Kidney tubule cell (primary cell): ENCODE measurements at places on chromosomes 11 and 22.

DNA sequence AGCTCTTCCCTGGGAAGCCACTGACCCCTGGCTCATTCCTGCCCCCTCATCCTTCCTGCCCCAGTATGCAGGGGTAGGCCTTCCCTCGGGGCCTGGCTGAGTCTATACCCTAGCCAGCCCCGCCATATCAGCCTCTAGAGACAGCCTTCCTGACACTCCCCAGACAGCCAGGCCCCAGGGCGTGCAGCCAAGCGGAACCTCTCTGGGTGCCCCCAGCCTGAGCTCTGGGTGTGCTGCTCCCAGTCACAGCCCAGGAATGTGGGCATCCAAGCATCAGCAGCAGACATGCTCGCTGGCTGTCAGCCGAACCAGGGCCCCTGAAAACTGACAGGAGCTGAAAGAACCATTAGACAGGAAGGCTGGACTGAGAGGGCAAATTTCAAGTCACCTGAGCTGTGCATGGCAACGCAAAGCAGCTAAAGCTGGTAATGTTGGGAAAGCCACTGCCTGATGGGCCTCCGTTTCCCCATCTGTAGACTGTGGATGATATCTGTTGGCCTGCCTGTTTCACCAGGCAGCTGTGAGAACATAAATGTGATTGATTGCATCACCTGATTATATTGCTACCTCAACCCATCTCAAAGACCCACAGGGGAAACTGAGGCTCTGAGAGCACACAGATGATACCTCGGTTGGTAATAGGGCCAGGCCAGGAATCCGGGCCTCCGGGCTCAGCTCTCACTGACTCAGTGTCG, 93.2 kb downstream of the LRRC32 start:
- DNase-seq: peak; percentile 98

- no peak for DNase-seq
Measured at GRCh38 chr22:25643232-25644000, 78.9 kb downstream of the GRK3 start.

- no peak for DNase-seq
Measured at GRCh38 chr11:125279676-125280418, 115.3 kb downstream of the PKNOX2 start.

- DNase-seq: peak; percentile 56
Measured at GRCh38 chr11:63445720-63446119, 45.2 kb downstream of the PLAAT5 start.

GRCh38 chr11:11620921-11621572, 758 bp downstream of the GALNT18 start:
- DNase-seq: peak; percentile 65

DNA sequence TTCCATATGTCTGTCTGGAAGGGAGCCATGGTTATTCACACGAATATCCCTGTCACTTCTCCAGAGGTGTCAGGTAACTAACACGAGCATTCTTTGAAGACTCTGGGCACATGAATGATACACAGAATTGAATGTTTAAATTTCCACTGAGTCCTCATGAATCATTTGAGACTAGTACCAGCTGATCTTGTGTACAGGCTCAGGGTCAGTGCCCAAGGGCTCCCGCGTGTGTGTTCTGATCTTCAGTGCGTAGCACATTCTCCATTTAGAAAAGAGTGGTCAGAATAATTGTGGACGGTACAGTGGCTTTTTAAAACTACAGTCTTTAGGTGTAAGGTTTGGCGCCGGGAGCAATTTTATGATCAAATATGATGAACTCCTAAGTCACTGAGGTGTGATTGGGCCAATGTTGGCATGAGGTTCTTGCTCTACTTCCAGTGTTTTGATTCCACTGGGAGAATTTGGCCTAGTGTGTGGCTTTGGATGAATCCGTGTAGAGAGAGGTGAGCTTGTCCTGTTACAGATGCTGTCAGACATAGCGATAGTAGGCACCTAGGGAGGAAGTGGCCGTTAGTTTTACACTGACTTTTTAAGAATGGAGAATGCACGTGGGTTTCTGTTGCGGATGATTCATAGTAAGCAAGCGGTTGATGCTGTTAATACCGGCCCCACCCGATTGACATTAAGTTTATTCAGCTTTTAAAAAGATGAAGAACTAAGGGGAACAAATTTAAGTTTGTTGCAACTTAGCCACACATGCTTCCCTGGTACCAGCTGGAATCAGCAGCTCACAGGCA, 22.2 kb downstream of the NUP50 start:
- no peak for DNase-seq

DNA sequence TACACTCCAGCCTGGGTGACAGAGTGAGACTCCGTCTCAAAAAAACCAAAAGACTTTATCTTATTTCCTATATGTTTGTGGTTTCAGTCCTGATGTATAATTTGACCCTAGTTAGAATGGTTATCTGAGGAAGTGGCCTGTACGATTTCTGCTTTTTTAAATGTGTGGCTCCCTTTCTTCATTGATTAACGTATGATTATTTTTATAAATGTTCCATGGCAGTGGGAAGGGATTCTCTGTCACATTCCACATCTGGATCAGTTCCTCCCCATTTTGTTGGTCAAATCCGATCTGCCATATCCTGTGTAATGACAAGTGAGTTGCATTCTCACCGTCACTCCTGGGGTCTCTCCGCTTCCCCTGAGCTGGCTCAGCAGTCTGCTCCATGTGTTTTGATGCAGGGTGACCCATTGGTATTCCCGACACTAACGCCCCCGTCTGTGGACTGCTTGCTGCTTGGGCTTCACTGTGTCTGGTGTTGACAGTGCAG, 20.3 kb downstream of the NEAT1 start:
- peak; percentile 29 for DNase-seq

DNA sequence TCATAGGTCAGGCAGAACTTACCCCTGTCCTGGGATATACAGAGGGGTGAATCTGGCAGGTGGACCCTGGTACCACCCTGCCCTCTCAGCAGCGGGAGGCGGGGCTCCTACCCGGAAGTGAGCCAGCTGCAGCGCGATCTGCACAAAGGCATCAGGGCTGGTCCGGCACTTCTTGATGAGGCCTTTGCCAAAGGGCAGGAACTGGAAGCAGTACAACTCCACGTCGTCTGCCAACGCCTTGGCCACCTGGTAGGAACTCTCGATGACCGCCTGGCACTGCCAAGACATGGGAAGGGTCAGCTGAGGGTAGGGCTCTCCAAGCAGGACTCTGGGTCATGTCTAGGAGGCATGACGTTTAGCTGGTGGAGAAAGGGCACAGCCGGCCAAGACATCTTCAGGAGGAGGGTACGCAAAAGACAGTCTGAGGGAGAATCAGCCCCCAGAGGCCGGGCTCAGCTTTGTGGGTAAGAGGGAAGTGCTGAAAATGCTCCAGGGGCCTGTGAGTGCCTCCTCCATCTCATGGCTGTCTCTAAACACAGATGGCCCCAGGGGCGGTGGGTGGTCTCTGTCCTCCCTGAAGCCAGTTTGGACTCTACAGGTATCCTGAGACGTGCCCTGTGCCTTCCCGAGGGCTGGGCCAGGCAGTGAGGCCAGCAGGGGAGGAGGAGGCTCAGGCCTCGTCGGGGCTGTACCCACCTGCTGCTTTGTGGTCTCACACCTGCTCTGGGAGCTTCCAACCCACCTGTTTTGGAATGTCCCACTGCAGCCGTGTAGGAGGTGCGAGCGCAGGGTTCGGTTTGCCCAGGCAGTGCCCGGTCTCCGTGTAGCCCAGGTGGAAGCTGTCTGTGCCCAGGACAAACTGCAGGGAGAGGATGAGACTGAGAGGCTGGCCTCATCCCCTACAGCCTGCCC, 6.7 kb downstream of the CPT1B start:
- DNase-seq: no peak

GRCh38 chr11:64759131-64759721, 548 bp downstream of the PYGM start:
- no peak for DNase-seq

DNA sequence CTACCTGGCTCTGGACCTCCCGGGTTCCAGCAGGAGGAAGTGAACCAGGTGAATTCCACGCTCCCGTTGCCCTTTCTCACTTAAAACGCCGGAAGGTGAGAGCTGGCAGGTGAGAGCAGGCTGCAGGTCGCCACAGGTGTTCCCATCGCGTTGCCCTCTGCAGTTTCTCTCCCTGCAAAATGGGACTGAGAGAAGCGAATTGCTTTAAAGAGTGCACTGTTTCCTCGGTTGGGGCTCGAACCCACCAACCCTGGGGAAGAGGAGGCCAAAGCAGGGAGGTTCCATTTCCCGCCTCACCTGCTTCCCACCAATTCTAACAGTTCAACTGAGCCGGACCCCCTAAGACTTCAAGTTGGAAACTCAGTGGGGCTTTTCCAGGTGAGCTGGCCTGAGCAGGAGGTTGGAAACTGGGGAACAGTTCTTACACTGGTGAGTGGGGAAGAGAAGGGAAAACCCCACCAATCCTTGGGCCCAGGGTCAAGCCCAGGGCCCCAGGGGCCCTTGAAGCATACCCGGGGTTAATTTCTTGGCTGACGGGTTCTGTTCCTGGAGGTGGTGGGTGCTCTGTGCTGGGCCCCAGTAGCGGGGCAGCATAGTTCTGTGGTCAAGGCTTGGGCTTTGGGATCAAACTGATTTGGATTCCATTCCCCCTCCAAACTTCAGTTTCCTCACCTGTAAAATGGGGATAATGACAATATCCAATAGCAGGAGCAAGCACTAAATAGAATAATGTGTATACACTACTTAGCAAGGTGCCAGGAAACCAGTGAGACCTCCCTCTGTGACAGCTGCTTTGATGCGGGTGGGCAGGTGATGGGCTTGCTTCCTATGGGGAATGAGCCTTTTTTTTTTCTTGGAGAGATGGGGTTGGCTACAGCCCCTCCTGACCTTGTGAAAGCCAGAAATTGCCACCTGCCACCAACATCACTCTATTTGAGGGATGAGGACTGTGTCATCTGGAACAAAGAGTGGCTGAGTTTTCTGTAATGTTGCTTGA, 788 bp downstream of the CD82 start:
- DNase-seq: peak; percentile 46

DNA sequence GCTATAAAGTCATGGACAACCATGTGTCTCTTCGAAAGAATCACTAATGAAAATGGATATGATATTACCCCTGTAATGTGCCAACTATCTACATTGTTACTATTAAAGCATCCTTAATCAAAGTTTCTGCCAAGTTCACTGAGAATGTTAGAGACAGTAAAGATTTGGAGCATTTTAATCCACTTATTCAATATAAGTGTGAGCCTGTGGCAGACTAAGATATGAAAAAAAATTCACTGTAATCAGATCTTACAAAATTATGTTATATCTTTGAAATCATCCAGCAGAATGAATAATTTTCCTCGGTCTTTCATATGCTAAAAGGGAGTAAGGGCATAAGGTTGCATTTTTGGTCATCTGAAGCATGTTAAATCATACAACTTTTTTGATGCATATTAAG, 49.9 kb downstream of the MAML2 start:
- no peak for DNase-seq

- no peak for DNase-seq
Measured at GRCh38 chr11:114025329-114025907, 34.1 kb upstream of the ZBTB16 start.

- no peak for DNase-seq
Measured at GRCh38 chr11:45384711-45385241, 98.6 kb upstream of the SYT13 start.

DNA sequence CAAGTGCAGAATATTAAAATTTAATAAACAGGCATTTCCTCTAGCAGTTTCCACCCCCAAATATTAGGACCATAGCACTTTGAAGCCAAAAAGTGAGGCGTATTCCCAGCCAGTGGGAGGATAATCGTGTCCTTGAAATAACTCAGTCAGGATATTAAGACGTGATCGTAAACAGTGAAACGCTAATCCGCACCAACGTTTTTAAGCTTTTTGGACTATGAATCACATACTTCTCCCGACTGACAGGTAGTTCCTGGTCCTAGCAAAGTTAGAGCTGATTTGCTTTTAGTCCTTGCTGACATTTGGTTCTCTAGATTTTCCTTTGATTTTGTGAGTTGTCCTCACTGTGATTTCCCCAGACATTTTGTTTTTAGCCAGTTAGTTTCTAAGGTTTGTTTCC, 197.1 kb upstream of the ARHGAP20 start:
- peak; percentile 76 for DNase-seq

GRCh38 chr11:3885855-3886254, 30.4 kb downstream of the STIM1 start:
- DNase-seq: no peak

DNA sequence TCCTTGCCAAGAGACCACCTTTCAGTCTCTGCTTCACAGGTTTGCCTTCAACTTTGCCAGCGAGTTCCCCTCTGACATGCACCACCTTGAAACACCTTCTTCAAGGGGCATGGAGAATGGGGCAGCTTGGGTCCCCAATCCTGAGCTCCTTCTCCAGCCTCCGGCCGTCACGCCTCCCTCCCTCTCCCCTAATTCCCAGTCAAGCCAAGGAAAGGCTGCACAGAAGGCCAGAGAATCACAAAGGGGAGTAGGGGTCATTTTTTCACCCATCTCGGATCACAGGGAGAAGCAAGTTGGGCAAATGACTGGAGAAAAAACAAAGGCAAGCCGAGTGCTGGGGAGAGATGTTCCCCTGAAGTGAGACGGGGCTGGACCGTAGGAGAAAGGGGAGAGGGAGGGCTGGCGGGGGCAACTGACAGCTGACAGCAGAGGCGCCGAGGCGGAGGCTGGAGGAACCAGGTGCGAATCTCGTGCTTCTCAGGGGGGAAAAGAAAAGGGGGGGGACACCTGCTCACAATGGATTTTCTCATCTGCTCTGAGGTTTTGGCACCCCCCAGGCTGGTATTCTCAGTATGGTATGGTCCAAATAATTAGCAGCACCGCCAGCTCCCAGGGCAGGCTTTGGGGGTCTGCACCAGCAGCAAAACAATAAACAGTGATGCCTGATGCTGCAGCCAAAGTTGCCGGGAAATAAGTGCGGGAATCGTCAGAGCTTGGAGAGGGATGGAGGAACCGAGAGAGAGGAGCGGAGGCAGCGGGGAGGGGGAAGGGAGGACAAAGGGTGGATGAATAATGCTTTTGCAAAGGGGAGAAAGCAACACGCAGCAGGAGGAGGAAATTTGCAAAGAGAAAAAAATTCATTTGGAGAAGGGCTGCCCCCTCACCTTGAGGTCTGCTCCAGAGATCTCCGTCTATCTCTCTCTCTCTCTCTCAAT, 644 bp downstream of the YPEL4 start:
- DNase-seq: no peak

DNA sequence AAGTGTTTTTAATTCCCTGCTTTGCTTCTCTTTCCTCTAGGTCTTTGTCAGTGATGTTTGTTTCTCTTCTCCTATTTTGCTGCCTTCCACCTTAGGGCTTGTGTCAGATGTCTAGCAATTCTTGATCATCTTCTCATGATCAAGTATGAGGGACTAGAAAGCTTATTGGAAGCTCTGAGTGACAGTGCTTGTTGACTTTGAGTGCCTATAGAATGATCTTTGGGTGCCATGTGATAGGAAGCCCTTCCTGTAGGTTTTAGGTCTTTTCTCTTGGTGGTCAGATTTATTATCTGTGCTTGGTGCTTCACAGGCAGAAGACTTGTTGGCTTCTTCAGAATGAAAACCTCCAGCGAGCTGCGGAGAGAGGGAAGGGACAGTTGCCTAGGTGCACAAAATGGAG, 43.1 kb downstream of the BSX start:
- no peak for DNase-seq

- DNase-seq: peak; percentile 24
Measured at GRCh38 chr22:37726241-37726887, 29.5 kb downstream of the TRIOBP start.

DNA sequence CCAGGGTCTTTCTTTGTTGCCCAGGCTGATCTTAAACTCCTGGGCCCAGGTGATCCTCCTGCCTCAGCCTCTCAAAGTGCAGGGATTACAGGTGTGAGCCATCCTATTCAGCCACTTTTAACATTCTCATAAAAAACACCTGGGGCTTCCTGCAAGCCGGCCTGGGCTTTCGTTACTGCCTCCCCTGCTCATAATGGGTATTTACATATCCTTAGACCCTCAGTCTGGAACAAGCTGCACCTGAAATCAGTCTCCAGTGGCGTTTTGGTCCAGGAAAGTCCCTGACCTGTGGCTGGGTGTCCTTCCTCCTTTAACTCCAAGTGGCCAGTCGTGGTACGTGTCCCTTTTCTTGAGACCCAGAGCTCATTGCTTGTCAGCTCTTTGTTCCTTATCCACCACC, 320.7 kb downstream of the TMEM135 start:
- no peak for DNase-seq
